ENCODE measurements at places on chromosomes 2 and 18.
A peak's percentile ranks its signal among the peaks of the same experiment; 100 is the strongest.

GRCh38 chr2:54672590-54673456 is 50.6 kb upstream of the EML6 start:
- DNase-seq = no peak

GRCh38 chr2:37827911-37828511 is 97.1 kb upstream of the RMDN2 start:
- DNase-seq = peak; percentile 76

DNA sequence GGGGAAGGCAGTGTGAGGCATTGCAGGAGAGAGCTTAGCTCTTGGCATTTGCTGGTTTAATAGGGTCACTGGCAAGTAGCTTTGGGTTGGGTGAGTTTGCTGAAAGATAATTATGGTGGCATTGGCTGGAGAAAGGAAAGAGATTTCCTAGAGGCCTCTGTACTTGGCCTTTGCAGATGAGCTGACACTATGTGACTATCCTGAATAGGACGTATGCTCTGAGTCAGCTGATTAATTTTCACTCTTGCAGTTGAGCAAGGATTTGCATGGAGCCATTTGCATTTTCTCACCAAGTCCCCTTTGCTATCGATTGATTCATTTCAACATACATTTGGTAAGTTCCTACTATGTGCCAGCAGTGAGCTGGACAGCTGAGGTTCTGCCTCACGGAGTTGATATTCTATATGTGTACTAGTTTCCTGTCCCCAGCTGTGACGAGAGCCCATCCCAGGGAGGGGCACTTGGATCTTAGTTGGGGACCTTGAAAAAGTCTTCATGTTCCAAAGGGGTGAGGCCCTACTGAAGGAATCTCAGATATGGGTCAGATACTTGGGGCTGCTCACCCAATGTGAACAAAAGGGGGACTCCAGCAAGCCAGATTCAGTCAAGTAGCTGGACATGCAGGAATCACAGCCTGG is 245.7 kb downstream of the LOXHD1 start:
- no peak for DNase-seq

DNA sequence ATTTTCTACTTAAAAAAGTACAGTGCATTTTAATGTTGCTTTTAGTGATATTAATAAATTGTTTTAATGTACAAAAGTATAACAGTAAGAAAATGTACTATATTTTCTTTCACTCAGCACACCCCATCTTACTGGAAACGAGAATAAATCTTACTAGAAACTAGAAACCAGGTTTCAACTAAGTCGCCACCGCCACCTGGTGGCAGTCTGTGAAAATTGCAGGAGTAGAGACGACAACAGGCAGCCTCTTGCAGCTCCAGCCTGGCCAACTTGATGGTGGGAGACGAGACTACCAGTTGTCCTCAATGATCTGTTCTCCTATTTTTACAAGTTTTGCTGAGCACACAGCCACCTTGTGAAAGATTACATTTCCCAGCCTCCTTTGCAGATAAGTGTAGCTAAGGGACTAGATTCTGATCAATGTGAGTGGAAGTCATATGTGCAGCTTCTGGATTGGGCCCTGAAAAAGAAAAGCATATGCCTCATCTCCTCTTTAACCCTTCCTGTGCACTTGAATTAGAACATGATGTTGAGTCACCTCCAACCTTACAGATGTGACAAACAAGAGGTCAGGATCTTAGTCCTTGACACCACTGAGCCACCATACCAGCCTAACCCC is 8.7 kb downstream of the OTOF start:
- DNase-seq = peak; percentile 51

DNA sequence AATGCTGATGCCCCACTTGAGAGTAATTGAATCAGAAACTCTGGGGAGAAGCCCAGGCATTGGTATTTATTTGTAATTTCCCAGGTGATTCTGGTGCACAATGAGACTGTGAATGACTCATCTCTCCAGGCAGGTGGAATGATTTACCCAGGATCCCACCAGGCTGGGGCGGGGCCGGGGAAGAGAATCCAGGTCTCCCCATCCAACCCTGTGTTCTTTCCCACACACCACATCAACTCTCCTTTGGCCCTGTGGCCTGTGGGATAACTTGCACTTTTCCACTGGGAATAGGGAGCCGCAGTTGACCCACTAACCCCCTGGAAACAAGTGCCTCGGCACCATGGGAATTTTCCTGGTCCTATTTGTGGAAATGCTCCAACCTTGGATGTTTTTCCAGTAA is 409.8 kb downstream of the ZNF521 start:
- DNase-seq = no peak

DNA sequence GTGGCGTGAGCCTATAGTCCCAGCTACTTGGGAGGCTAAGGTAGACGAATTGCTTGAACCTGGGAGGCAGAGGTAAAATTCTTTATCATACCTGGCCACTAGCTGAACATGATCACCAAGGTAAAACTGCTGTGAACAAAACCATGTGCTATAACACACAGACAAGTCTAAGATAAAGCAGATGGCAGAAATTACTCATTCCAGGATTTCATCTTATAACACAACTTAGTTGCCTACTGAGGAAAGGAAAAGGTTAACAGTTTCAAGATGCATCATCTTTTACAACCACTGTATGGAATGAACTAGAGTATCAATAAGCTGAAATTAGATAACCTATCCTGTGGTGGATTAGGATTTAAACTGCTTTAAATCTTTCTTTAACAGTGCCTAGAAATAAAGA is 8.3 kb downstream of the ARL5A start:
- no peak for DNase-seq

GRCh38 chr2:189146553-189146952 is 33.0 kb downstream of the COL5A2 start:
- DNase-seq = no peak

- no peak for DNase-seq
Observed at GRCh38 chr2:55302241-55302640, 33.2 kb upstream of the MTIF2 start.

- DNase-seq = no peak
Observed at GRCh38 chr2:159010963-159011362, 42.5 kb downstream of the TANC1 start.

Measured in Caki2 (cell line).